Stimulated activated CD4-positive, alpha-beta T cell treated with anti-CD3 and anti-CD28 coated beads, TNF-alpha, amount 100 ng/mL, for 24 hours (primary cell): ENCODE measurements at places on chromosomes 13 and 19.

DNA sequence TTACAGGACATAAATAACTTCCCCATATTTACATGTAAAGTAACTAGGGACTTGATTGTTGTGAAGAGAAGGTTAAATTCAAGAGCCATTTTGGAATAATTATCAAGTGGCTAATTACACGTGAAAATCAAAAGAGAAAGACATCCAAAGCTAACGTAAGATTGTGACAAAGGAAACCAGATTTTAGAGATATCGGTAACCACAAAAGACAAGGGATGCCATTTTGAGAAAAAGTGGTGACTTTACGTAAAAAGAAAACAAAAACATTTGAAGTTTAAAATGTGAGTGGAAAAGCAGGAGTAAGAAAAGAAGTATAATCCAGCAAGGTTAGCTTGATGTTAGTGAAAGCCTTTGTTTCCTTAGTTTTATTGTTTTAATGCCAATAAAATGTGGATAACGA, 10.9 kb upstream of the VWA8 start:
- no peak for DNase-seq

DNA sequence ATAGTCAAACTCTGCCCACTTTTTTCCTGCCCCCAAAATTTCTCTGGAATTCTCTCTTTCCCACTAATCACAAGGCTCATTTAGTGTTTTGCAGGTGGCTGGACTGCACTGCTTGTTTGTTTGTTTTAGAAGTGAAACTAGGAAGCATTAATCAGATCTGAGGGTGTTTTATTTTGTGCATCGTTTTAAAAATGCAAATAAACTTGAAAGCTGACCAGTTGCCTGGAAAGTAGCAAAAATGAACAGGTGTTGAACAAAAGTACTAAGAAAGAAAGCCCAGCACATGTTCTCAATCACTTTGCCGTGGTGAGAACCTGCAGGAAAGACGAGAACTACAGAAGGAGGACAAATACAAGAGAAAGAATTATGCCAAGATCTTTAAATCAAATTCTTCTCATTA, 365.5 kb downstream of the PCDH9 start:
- DNase-seq: no peak

- DNase-seq: peak; percentile 21
Measured at GRCh38 chr13:114339857-114340534, 25.7 kb downstream of the CHAMP1 start.

- DNase-seq: no peak
Measured at GRCh38 chr13:104634016-104634415, 1567.8 kb upstream of the SLC10A2 start.

- DNase-seq: no peak
Measured at GRCh38 chr13:37418490-37418889, 180.1 kb downstream of the POSTN start.

- no peak for DNase-seq
Measured at GRCh38 chr19:8210421-8211101, 1.4 kb downstream of the CERS4 start.

DNA sequence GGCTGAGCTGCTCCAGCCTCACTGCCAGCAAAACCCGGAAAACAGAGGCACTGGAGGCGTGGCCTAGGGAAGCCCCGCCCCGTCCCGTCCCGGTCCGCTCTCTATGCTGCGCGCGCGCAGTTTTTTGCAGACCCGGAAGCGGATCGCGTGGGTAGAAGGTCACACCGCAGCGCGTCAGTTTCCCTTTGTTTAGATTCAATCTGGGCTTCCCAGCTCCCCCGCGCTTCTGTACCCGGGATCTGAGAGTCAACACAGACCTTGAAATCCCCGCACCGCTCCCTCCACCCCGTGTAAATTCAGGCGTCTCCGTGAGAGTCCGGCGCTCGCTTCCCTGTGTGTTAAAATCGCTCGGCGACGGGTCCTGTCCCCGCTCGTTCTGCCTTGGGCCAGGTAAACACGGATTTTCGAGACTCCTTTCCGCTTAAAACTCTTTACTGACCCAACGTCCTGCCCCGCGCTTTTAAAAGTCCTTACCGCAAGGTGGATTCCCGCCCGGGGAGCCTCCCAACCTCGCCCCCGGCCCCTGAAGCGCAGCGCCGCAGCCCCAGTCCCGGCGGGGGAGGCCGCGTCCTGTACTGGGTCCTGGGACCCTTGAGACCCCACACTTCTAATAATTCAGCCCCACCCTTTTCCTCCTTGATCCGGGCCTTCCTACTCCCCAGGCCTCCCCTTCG, at the start of gene ZNF610:
Gene ZNF610 (plus strand): TSS at position 127 of the 674 bp plus-strand sequence. CDS start 12,930 bp downstream, outside the sequence.
- DNase-seq: peak; percentile 83

- DNase-seq: no peak
Measured at GRCh38 chr13:104385404-104385803, 1319.2 kb upstream of the SLC10A2 start.

DNA sequence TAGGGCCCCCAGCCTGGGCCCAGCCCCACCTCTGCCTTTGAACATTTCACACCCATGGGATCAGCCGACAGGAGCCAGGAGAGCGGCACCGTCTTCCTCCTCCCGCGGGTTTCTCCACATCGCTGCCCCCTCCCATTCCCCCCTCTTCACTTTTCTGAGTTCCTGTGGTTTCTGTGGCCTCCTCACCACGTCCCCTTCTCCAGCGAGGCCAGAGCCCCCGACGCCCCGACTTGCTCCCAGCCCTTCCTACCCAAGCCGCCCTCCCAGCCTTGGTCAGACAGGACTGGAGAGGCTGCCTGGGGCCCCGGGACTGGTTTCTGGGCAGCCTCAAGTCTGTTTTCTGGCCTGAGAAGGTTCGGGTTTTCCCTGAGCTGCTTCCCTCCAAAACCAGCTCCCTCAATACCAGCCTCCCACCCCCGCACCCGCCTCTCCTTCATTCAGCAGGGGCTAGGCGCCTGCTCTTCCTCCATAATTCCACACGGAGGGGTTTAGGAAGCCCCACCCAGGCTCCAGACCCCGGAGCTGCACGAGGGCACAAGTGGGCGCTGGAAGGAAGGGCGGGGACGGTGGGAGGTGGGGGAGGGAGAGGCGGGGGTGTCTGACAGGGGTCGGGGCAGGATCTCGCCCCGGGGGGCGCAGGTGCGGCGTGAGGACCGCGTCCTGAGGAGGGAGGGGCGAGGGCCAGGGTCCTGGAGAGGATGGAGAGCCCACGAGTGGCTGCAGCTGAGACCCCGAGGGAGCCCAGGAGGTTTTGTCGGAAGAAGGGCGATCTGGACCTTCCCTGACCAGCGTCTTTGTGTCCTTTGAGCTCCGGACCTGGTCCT, 4.0 kb upstream of the SIGLEC10 start:
- no peak for DNase-seq

- no peak for DNase-seq
Measured at GRCh38 chr13:18959229-18959628, 222.4 kb downstream of the TUBA3C start.

GRCh38 chr19:41442473-41443355, at the start of gene ERICH4:
ERICH4 (plus strand) TSS chr19:41443156; CDS start chr19:41443170, 14 bp downstream.
- DNase-seq: no peak
